ENCODE measurements at places on chromosomes 5 and 9. TPM values are rescaled to one million over a fixed set of nuclear protein-coding genes. Genes with fewer than 3 reads are reported as not detected.

ADRB2 gene
- total RNA-seq = 43.2 TPM

CCL28 gene
- total RNA-seq = 0.74 TPM

DNM1 gene
- total RNA-seq = 33.4 TPM

MAP1B gene
- total RNA-seq = 386 TPM

PCDHGA7 gene
- 5.2 TPM for total RNA-seq

CLK4 gene
- 31.9 TPM for total RNA-seq

NEUROG1 gene
- not detected for total RNA-seq

GRCh38 chr9:110975969-110976368 lies 62.3 kb downstream of the LPAR1 start:
- no peak for DNase-seq
- no peaks in the 10 kb centered on the region for H3K36me3 ChIP-seq
- peaks cover 39% of the 10 kb centered on the region for H3K4me1 ChIP-seq
- no peak overlapping the region for H3K27ac ChIP-seq
- H3K27me3 ChIP-seq = no peaks in the 10 kb centered on the region
- H3K4me3 ChIP-seq = no peak overlapping the region

- peaks cover 49% of the 10 kb centered on the region for H3K36me3 ChIP-seq
- no peaks in the 10 kb centered on the region for H3K27me3 ChIP-seq
- H3K4me3 ChIP-seq = no peak overlapping the region
- no peak for DNase-seq
These were observed 70.6 kb downstream of the LRSAM1 start for GRCh38 chr9:127521919-127522304.

DNA sequence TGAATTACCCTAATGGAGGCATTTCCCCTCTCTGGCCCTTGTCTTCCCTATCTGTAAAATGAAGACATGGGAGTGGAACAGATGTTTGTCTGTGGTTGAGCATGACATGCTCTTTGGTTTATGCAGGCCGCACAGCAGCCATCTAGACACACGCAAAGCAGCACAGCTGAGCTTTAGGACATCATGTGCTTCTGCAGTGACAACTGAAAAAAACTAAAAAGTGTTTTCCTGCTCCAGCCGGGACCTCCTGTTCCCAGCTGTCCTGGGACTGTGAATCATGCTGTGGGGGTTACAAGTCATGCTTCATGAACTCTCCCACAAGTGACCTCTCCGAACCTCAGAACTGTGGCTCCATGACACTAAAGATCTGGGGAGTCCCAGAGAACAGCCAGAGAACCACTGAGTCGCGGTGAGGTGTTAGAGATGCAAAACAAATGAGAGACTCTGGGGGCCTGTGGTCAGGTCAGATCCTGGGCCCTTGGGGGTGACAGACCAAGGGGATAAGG lies 1.7 kb downstream of the SMIM3 start:
- H3K4me3 ChIP-seq = peak overlapping the region; percentile 66
- H3K27ac ChIP-seq = peak overlapping the region; percentile 86
- no peaks in the 10 kb centered on the region for H3K27me3 ChIP-seq
- no peaks in the 10 kb centered on the region for H3K36me3 ChIP-seq
- no peak for DNase-seq

- DNase-seq = no peak
- H3K4me3 ChIP-seq = no peak overlapping the region
- H3K27ac ChIP-seq = no peak overlapping the region
- no peaks in the 10 kb centered on the region for H3K4me1 ChIP-seq
These were observed 6.4 kb downstream of the THBS4 start for GRCh38 chr5:80041527-80041926.

DNA sequence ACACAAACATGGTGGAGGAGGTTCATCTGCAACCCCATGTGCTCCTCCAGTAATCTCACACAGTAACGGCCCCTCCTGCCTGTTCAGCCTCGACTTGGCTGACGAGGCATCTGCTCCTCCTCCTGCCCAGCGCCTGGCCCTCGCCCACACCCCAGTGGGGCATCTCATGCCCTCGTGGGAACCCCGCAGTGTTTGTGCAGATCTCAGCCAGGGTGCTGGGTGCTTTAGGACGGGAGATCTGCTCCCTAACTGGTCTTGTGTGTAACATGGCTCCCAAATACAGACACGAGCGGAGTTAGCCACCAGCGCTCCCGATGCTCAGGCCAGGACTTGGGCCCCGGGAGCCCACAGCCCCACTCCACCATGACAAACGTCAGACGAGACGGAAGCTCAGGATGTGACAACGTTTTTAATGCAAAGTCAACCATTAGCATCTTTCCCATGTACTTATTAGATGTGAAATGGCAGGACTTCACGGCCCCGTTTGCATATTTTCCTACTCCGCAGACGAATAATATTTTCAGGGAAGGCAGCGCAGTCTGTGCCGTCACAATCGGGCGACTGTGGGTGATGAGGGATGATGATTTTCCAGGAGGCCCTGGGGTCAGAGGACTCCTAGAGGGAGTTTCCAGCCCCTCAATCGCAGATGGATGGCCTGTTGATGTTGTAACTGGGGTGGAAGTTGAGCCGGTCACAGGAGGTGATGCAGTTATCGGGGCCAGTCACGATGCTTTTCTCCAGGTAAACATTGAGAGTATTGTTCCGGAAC lies 5.5 kb upstream of the MRPS2 start:
- no peak overlapping the region for H3K27ac ChIP-seq
- no peaks in the 10 kb centered on the region for H3K27me3 ChIP-seq

- H3K4me1 ChIP-seq = peaks cover 22% of the 10 kb centered on the region
- DNase-seq = peak; percentile 82
- H3K4me3 ChIP-seq = no peak overlapping the region
- H3K27me3 ChIP-seq = no peaks in the 10 kb centered on the region
These were observed 37.9 kb upstream of the GABRP start for GRCh38 chr5:170745481-170746071.

DNA sequence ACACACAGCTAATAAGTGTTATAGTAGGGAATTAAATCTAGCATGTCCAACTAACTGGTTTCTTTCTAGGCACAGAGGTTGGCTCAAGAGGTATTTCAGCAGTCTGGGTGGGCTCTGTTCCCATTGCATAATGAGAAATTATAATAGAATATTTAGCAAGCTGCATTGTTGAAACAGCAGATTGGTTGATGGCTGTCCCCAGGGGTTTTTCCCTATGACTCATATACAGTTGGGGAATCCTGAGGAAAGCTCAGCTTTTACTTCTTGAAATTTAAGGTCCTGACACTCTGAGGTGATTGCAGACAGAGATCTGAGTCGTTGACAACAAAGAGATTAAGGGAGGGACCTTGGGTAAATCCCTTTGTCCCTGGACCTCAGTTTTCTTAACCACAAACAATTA lies 38.3 kb upstream of the TNFSF8 start:
- H3K36me3 ChIP-seq = no peaks in the 10 kb centered on the region
- no peak overlapping the region for H3K27ac ChIP-seq
- no peaks in the 10 kb centered on the region for H3K4me1 ChIP-seq
- no peak for DNase-seq

GRCh38 chr5:149240354-149240998 lies 31.2 kb upstream of the AFAP1L1 start:
- no peak for DNase-seq
- no peak overlapping the region for H3K4me3 ChIP-seq
- H3K36me3 ChIP-seq = no peaks in the 10 kb centered on the region
- no peaks in the 10 kb centered on the region for H3K4me1 ChIP-seq
- H3K27ac ChIP-seq = no peak overlapping the region
- H3K27me3 ChIP-seq = no peaks in the 10 kb centered on the region

DNA sequence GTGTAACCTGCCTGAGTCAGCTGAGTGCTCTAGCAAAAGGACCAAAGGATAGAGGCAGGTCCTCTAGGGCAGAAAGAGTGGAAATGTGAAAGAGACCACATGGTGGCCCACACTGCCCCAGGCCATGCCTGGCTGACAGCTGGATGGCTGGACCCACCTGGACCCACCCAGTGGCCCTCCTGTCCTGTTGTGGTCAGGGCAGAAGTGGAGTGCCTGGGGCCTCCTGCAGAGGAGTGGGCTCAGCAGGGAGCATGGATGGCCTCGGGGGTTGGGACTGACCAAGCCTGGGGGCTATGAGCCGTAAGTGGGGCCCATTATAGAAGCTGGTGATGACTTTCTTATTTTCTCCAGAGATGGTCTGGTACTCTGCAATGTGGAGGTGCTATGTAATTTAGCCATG lies 55.7 kb upstream of the FAM120AOS start:
- DNase-seq = no peak
- peaks cover 18% of the 10 kb centered on the region for H3K4me1 ChIP-seq
- no peak overlapping the region for H3K4me3 ChIP-seq
- peak overlapping the region; percentile 2 for H3K27ac ChIP-seq
- no peaks in the 10 kb centered on the region for H3K36me3 ChIP-seq
- H3K27me3 ChIP-seq = no peaks in the 10 kb centered on the region

- peaks cover 62% of the 10 kb centered on the region for H3K4me1 ChIP-seq
- no peak overlapping the region for H3K4me3 ChIP-seq
- H3K36me3 ChIP-seq = no peaks in the 10 kb centered on the region
- no peak for DNase-seq
- H3K27me3 ChIP-seq = no peaks in the 10 kb centered on the region
These were observed 92.6 kb downstream of the SH3TC2 start for GRCh38 chr5:148970228-148970627.

DNA sequence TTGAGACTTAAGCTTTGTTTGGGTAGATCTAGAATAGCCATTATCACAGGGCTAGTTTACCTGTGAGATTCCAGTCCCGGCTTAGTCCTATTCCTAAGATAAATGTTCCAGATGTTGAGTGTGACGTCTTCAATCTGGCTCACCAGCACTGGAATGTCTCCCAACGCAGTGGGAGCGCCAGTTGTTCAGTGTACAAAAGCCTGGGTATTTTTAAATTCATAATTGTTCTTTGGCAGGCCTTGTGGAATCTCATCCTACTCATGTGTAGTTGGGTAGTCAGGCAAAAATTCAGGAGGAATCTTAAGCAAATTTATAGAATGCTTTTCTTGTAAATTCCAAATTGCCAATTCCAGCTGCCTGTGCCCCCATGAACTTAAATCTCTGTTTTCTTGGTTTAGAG lies 272.6 kb upstream of the KCNN2 start:
- H3K4me1 ChIP-seq = no peaks in the 10 kb centered on the region
- no peaks in the 10 kb centered on the region for H3K36me3 ChIP-seq
- no peak overlapping the region for H3K4me3 ChIP-seq
- H3K27me3 ChIP-seq = no peaks in the 10 kb centered on the region

- no peaks in the 10 kb centered on the region for H3K36me3 ChIP-seq
- H3K4me3 ChIP-seq = no peak overlapping the region
- H3K27ac ChIP-seq = no peak overlapping the region
These were observed 326.1 kb downstream of the PLK2 start for GRCh38 chr5:58133631-58134296.

- DNase-seq = no peak
- no peaks in the 10 kb centered on the region for H3K36me3 ChIP-seq
- H3K27me3 ChIP-seq = no peaks in the 10 kb centered on the region
- H3K4me1 ChIP-seq = peaks cover 29% of the 10 kb centered on the region
- H3K27ac ChIP-seq = no peak overlapping the region
These were observed 3.0 kb downstream of the NUDT2 start for GRCh38 chr9:34332076-34332964.

DNA sequence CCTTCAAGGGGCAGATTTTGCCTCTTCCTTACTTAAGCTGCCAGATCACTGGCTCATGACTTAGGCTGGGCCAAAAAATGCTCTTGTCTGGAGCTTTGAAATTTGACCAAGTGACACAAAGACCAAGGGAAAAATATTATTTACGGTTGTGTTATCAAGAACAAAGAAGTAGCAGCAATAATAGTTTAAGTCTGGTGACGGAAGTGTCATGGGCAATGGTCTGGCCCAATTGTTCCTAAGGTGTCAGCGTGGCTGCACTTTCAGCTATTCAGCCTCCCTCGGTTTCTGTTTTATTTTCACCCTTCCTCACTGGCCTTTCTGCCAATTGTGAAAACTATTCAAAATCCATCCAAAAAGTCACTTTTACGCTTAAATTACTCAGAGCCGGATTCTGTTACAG lies 185.3 kb downstream of the CDH18 start:
- no peak overlapping the region for H3K27ac ChIP-seq
- H3K27me3 ChIP-seq = no peaks in the 10 kb centered on the region
- no peaks in the 10 kb centered on the region for H3K36me3 ChIP-seq

GRCh38 chr5:125215593-125215992 lies 469.2 kb upstream of the ZNF608 start:
- no peak for DNase-seq
- H3K4me3 ChIP-seq = no peak overlapping the region
- H3K27me3 ChIP-seq = no peaks in the 10 kb centered on the region
- no peaks in the 10 kb centered on the region for H3K4me1 ChIP-seq

GRCh38 chr5:141412854-141413539 lies at the start of gene PCDHGA10:
Gene PCDHGA10 (plus strand): TSS chr5:141412987. CDS start chr5:141413176, 189 bp downstream.
- H3K36me3 ChIP-seq = peaks cover 6% of the 10 kb centered on the region
- H3K4me1 ChIP-seq = no peaks in the 10 kb centered on the region
- H3K27me3 ChIP-seq = no peaks in the 10 kb centered on the region
- DNase-seq = no peak

DNA sequence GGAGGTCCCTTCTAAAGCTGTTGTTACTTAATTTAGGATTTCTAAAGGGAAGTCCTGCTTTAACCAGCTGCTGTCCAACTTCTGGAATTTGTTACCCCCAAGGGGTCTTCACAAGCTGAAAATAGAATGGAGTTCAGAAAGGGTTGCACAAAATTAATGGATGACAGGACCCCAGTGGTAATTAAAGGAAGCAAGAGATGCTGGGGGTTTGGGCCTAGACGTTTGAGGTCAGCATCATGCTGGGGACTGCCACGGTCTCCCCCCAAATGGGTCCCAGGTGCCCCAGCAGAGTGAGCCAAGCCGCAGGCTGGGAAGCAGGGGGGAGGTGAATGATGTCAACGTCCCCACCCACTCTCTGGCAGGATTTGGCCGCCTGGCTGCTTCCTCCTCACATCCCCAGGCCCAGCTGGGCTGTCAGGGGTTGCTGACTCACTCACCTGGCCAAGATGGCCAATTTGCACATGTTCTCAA lies 97.5 kb upstream of the ARAP3 start:
- H3K4me1 ChIP-seq = peaks cover 5% of the 10 kb centered on the region
- no peak for DNase-seq
- no peak overlapping the region for H3K4me3 ChIP-seq
- no peaks in the 10 kb centered on the region for H3K27me3 ChIP-seq
- no peak overlapping the region for H3K27ac ChIP-seq
- no peaks in the 10 kb centered on the region for H3K36me3 ChIP-seq

DNA sequence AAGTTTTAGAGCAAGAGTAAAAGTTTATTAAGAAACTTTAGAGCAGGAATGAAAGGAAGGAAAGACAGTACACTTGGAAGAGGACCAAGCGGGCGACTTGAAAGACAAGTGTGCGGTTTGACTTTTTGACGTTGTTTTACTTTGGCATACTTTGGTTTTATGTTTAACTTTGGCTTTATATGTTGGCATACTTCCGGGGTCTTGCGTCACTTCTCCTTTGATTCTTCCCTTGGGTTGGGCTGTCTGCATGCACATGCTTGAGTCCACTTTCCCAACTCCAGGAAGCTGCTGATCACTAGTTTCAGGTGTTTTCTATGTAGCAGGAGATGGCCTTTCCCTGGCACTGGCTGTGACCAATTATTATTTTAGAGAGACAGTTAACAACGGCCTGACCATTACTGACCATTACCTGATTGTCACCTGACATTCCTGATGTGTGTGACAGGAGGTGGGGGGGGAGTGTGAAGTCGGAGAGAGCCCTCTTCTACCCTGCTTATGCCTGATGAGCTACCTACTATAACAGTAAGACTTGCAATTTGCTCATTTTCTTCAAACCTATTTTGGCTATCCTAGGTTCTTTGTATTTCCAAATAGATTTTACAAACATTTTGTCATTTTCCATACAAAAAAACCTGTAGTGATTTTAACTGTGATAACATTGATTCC lies 45.5 kb downstream of the TNFSF8 start:
- H3K36me3 ChIP-seq = no peaks in the 10 kb centered on the region
- H3K4me1 ChIP-seq = no peaks in the 10 kb centered on the region
- no peaks in the 10 kb centered on the region for H3K27me3 ChIP-seq
- no peak overlapping the region for H3K4me3 ChIP-seq
